Stimulated activated CD4-positive, alpha-beta T cell treated with anti-CD3 and anti-CD28 coated beads, Interleukin-15, amount 100 ng/mL, for 1 hour (primary cell): ENCODE measurements at places on chromosomes 1 and 21.
A peak's percentile ranks its signal among the peaks of the same experiment; 100 is the strongest.

DNA sequence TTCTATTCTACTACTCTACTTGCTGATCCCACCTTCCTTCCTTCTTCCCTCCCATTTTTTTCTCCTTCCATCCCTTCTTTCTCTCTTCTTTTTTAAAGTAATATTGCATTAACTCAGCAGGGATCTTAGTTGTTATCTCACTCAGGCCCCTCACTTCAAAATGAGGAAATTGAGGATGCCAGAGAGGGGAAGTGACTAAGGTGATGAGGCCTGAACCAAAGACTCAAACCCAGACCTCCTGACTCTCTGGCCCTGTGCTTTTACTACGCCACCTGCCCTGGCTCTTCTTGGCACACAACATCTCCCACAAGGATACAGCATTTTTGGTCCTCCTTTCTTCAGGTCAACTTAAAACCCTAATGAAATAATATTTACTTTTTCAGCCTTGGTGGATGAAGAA, 151.7 kb upstream of the ZNF648 start:
- DNase-seq, result no peak

DNA sequence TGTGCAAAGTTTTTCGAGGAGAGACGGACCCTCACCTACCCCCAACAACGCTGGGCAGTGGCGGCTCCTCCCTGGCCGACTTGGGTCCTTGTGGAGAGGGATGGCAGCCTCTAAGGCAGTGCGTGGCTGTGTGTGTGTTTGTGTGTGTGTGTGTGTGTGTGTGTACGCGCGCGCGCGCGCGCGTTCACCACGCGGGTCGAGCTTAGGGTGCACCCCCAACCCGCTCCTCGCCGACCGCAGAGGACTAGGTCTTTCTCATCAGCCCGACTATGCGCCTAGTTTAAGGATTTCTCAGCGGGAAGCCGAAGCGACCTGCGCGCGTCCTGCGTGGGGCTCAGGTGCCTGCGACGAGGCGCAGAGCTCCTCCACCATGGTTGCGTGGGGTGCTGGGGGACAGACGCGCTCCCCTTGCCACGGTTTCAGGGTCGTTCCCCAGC, 940 bp downstream of the SOX13 start:
- no peak for DNase-seq

DNA sequence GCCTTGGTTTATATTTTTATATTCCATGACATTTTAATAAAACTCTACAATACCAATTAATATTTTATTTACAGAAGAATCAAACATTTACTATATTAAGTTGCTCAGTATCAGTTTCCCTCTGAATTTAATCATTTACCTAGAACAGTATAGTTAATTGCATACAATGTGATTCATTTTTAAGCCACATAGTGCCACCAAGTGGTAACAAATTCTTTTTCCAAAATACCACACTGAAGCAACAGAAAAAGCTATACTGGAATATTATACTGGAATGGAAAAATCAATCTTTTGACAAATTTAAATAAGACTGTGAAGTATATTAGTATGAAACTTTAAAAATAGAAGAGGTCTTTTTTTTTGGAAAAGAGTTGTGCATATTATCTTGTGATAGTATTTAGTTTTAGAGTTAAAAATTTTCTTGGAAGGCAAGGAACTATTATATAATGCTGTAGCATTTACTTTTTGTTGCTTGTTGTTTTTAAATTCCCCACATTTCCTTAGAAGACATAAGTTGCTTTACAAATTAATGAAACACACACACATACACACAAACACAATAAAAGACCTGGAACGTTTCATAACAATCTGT, 57.3 kb downstream of the ZNF644 start:
- DNase-seq, result no peak

DNA sequence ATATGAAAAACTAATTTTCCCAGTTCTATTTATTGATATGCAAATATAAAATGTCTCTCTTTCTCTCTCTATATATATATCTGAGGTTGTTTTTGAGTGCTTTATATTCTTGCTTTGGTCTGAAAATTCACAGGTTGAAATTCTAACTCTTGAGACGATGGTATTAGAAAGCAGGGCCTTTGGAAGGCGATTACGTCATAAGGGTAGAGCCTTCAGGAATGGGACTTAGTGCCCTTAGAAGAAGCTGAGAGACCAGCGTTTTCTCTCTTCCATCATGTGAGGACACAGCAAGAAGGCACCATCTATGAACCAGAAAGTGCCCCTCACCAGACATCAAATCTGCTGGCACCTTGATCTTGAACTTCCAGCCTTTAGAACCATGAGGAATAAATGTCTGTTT, 57.4 kb upstream of the PAXBP1 start:
- DNase-seq, result no peak

- DNase-seq, result no peak
Measured at GRCh38 chr1:198498103-198498385, 42.4 kb downstream of the ATP6V1G3 start.

- DNase-seq, result no peak
Measured at GRCh38 chr21:43703035-43703880, 15.7 kb upstream of the PDXK start.

- DNase-seq, result no peak
Measured at GRCh38 chr1:114054148-114054547, 74.9 kb downstream of the OLFML3 start.

DNA sequence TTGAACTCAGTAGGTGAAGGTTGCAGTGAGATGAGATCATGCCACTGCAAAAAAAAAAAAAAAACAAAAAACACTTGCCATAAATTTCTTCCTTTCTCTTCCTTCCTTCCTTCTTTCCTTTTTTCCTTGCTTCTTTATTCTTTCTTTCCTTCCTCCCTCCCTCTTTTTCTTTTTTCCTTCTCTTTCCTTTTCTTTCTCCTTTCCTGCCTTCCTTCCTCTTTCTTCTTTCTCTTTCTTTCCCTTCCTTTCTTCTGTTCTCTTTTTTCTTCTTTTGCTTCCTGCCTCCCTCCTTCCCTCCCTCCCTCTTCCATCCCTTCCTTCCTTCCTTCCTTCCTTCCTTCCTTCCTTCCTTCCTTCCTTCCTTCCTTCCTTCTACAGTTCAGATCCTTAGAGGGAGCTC, 71.2 kb downstream of the LYPLAL1 start:
- no peak for DNase-seq

GRCh38 chr1:174266476-174266875, 107.2 kb downstream of the RABGAP1L start:
- no peak for DNase-seq

- DNase-seq, result no peak
Measured at GRCh38 chr1:175963740-175964139, 220.3 kb upstream of the TNR start.

DNA sequence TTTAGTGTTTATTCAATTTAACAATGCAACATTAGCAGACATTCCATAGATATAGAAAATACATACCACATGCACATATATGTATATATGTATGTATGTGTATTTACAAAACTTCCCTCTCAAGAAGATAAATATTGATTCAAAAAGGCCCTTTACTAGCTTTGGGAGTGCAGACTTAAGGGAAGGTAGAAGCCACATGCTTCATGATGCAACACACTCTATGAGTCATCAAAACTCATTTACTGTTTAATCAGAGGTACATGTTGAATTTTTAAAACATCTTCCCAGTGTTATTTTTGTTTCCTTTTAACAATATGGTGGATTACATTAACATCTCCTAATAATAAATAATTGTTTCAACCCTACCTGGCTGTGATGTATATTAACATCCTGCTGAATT, 61.4 kb upstream of the KIRREL1 start:
- no peak for DNase-seq

DNA sequence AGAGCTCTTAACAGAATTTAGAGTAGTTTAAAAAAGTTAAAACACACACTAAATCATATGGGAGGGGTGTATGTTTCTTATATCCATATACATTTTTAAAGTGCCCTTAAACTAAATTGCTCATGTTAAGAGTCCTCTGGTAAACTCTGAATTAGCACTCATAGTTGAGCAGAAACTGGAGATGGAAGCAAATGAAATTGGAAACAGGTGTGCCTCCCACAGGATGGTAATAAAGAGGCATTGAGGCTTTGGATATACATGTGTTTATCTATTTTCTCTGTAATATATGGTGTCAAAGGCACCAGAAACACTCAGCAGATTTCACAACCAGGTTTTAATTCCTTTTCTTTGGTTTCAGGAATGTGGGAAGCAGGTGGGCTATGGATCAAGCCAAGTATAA, 188.6 kb downstream of the HS2ST1 start:
- DNase-seq, result no peak

DNA sequence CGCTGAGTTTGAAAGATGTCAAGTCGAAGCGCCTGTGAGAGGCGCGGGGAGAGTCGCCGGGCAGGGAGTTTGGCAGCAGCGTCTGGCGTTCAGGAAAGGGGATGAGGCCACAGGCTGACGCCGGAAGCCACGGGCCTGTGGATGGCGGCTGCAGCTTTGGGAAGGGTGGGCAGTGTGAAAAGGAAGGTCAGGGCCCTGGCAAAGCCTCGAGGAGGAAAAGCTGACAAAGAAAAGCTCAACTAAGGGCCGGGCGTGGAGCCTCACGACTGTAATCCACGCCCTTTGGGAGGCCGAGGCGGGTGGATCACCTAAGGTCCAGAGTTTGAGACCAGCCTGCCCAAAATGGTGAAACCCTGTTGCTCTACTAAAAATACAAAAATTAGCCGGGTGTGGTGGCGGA, 25.2 kb upstream of the COX20 start:
- no peak for DNase-seq

DNA sequence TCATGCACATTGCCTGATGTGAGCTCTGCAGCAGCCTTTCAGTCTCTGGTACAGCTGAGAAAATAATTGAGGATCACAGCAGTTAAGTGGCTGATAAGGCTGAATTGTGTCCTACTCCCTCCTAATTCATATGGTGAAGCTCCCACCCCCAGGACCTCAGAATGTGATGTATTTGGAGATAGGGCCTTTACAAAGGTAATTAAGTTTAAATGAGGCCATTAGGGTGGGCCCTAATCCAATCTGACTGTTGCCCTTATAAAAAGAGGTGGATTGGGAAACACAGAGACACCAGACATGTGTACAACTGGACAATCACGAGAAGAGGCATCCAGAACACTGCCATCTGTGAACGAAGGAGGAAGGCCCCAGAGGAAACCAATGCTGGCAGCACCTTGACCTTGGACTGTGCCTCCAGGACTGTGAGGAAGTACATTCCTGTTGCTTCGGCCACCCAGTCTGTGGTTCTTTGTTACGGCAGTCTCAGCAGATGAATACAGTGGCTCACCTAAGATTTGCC, 148.1 kb downstream of the TRABD2B start:
- DNase-seq, result no peak

GRCh38 chr1:33295023-33295422, 25.9 kb downstream of the A3GALT2 start:
- DNase-seq, result no peak

GRCh38 chr21:34548781-34549376, 36.9 kb upstream of the KCNE1 start:
- DNase-seq, result no peak

DNA sequence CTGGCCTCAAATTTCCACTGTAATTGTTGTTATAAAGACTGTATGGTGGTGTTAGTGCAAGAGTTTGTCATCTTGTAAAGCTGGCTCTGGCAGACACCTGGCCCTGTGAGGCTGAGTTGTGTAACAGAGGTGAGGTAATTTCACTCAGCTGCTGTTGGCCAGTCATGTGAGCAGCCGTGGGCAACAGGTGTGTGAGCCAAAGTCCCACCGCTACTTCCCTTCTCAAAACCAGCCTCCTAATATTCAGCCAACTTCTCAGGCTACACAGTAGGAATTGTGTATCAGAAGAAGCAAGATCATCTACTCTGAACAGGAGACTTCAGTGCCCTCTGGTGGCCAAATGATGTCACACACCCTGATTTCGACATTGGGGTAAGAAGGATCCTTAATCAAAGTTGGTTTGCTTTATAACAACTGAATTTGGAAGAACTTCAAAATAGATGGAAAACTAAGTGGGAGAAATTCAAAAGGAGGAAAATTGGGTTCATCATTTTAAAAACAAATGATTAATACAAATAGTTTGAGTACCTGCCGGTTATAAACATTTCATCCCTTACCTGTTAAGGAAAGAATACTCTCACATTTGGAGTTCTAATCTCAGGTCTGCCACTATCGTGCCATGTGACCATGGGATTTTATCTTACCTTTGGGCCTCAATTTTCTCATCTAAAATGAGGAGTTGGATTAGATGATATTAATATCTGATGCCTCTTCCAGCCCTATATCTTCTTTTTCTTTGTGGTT, 2.6 kb upstream of the CREG1 start:
- DNase-seq, result peak; percentile 54

DNA sequence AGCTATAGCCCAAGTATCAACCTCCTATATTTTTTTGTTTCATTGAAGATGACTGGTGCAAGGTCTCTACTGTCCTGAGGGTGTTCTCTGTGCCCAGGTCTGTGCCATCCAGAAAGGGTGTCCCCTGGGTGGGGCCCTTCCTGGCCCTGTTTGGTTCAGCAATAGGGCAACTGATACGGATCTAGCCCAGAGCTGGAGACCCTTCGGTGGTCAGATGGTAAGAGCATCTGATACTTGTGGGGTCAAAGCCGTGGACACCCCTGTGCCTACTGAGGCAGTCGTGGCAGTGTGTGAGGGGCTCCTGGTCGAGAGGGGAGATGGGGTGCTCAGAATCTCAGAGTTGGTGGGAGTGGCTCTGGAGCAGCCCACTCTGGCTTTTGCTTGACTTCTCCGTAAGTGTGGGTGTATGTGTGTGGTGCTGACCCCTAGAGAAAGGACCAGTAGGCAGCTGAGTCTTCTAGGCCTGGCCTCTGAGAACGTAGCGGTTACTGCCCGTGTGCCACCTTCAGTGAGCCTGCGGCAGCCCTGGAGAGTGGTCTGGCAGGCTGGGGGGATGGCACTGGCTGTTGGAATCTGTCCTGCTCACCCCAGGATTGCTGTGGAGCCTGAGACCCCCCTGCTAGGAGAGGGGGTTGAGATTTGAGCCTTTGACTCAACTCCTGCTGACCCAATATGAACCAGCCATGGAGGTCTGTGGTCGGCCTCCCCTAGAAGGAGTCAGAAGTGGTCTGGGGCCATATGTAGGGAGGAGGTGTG, 2.7 kb downstream of the AMPD2 start:
- no peak for DNase-seq

DNA sequence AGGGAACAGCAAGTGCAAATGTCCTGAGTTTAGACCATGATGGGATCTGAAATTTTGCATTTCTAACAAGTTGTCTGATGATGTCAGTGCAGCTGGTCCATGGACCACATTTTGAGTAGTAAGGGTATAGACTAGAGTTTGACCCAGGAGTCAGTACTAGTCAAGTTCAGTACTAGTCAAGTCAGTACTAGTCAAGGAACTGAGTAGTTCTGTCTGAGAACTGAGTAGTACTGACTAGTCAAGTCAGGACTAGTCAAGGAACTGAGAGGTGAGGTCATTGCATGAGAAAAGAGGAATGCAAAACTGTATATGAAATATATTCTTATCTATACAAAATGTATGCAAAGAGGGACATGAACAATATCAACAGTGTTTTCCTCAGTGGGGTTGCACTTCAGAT, 34.1 kb downstream of the TSEN15 start:
- no peak for DNase-seq

DNA sequence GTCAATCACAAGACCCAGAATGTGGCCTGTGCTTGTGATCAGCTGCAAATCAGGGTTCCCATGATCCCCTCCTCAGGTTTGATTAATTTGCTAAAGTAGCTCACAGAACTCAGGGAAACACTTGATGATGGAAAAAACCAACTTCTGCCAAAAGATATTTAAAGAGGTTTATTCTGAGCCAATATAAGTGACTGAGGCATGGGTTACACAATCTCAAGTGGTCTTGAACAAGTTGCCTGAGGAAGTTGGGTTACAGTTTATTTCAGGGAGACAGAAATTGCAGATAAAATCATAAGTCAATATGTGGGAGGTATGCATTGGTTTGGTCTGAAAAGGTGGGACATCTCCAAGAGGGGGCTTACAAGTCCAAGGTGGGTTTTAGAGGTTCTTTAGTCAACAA, 243.1 kb downstream of the S1PR1 start:
- no peak for DNase-seq
